ENCODE measurements at places on chromosomes 2 and 18. TPM values are rescaled to one million over a fixed set of nuclear protein-coding genes. Genes with fewer than 3 reads are reported as not detected.

Gene RMC1
- total RNA-seq: 30.0 TPM

Gene TGFA
- 0.31 TPM for total RNA-seq

Gene EDAR
- 0.92 TPM for total RNA-seq

Gene NT5DC4
- not detected for total RNA-seq

Gene EFHD1
- 22.5 TPM for total RNA-seq

Gene FTCDNL1
- total RNA-seq: 1.3 TPM

Gene ANTXR1
- 52.8 TPM for total RNA-seq

Gene QPCT
- 1.6 TPM for total RNA-seq

Gene SCYGR1
- total RNA-seq: not detected

Gene PREB
- 83.9 TPM for total RNA-seq

Gene STK11IP
- total RNA-seq: 17.4 TPM

Gene GPR75
- 6.1 TPM for total RNA-seq

Gene TFPI
- total RNA-seq: 42.6 TPM

Gene SNORC
- total RNA-seq: 2.2 TPM

Gene CD8A
- total RNA-seq: 3.9 TPM

Gene MAP2
- 7.4 TPM for total RNA-seq

Gene MC5R
- total RNA-seq: not detected

Gene CCDC74A
- total RNA-seq: 10.5 TPM

Gene ADCYAP1
- not detected for total RNA-seq

Gene TBR1
- not detected for total RNA-seq

Gene STPG4
- 0.67 TPM for total RNA-seq

Gene KYNU
- 0.27 TPM for total RNA-seq

Gene CCL20
- not detected for total RNA-seq

Gene PUM2
- 140 TPM for total RNA-seq

Gene MERTK
- 43.0 TPM for total RNA-seq

Gene MYOM1
- 37.6 TPM for total RNA-seq

Gene TFCP2L1
- 0.42 TPM for total RNA-seq

Gene ANKRD30BL
- total RNA-seq: not detected

Gene IL36G
- total RNA-seq: not detected

Gene CXCR1
- not detected for total RNA-seq

Gene UGT1A5
- not detected for total RNA-seq

Gene NGEF
- 0.49 TPM for total RNA-seq

Gene ZNF2
- total RNA-seq: 3.1 TPM

Gene NAT8
- total RNA-seq: not detected

Gene IL1F10
- not detected for total RNA-seq

Gene SERPINB2
- total RNA-seq: 4.0 TPM

Gene DSC2
- 15.4 TPM for total RNA-seq

Gene ZEB2
- total RNA-seq: 95.7 TPM

Gene MAP3K19
- total RNA-seq: not detected
